Activated naive CD8-positive, alpha-beta T cell treated with anti-CD3 and anti-CD28 coated beads for 36 hours (primary cell): ENCODE measurements at places on chromosomes 5 and 9. TPM values are rescaled to one million over a fixed set of nuclear protein-coding genes. Genes with fewer than 3 reads are reported as not detected.
A peak's percentile ranks its signal among the peaks of the same experiment; 100 is the strongest.

- peaks cover 15% of the 10 kb centered on the region for H3K36me3 ChIP-seq
- peak overlapping the region; percentile 96 for H3K27ac ChIP-seq
- no peaks in the 10 kb centered on the region for H3K27me3 ChIP-seq
Measured at GRCh38 chr5:80191397-80191796, 64.5 kb downstream of the SERINC5 start.

- DNase-seq, result no peak
- H3K27me3 ChIP-seq, result peaks cover 8% of the 10 kb centered on the region
- H3K27ac ChIP-seq, result no peak overlapping the region
- no peak overlapping the region for H3K4me3 ChIP-seq
Measured at GRCh38 chr5:173477345-173478040, 139.0 kb downstream of the BOD1 start.

GRCh38 chr9:73813546-73813945, 661.9 kb downstream of the ANXA1 start:
- no peaks in the 10 kb centered on the region for H3K4me1 ChIP-seq
- H3K27me3 ChIP-seq, result no peaks in the 10 kb centered on the region
- H3K4me3 ChIP-seq, result no peak overlapping the region

DNA sequence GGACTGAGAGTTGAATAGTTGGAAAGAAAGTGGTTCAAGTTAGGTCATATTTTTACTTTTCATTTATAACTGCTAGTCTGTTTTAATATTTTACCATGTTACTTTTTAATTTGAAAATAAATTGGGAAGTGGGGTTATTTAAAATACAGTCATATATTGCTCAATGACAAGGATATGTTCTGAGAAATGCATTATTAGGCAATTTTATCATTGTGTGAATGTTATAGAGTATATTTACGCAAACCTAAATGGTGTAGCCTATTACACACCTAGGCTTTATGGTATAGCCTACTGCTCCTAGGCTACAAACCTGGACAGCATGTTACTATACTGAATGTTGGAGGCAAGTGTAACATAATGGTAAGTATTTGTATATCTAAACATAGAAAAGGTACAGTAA, 5.2 kb downstream of the CCDC152 start:
- H3K4me3 ChIP-seq, result no peak overlapping the region
- H3K27ac ChIP-seq, result no peak overlapping the region
- peaks cover 3% of the 10 kb centered on the region for H3K27me3 ChIP-seq

Gene ORM2
- total RNA-seq, result not detected

- no peaks in the 10 kb centered on the region for H3K27me3 ChIP-seq
- no peaks in the 10 kb centered on the region for H3K36me3 ChIP-seq
- no peak for DNase-seq
- H3K4me3 ChIP-seq, result no peak overlapping the region
- no peak overlapping the region for H3K27ac ChIP-seq
- no peaks in the 10 kb centered on the region for H3K4me1 ChIP-seq
Measured at GRCh38 chr5:125485771-125486170, 739.3 kb upstream of the ZNF608 start.

Gene GOLGA1
- 14.3 TPM for total RNA-seq

Gene THOC3
- total RNA-seq, result 72.2 TPM

DNA sequence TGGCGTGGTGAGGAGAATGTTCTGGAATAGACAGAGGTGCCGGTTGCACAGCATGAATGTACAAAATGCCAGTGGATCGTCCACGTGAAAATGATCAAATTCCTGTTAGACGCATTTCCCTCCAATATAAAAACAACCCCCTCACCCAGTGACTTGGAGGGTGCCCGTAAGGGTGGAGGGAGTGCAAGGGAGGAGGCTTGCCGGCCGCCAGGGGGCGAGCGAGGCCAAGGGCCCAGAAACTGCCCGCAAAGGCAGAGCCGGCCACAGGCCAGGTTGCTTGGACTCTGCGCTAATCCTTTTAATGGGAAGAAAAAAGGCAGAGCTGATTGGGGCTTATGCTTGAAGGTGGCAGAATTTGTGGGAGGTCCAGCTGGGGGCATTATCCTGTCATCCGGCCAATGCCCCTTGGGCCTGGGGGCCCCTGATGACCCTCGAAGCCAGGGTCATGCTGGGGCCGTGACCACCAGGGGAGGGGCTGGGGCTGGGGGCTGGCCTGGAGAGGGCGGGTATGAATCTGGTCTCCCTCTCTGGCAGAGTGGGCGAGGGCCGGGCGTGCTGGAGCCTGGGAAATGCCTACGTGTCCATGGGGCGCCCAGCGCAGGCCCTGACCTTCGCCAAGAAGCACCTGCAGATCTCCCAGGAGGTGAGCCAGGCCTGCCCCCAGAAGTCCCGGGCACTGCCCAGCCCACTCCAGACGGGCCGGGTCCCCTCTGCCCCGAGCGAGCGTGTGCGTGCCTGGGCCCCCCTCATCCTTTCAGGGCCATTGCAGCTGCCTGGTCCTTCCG, 12.0 kb downstream of the GPSM1 start:
- H3K4me1 ChIP-seq, result no peaks in the 10 kb centered on the region
- H3K27ac ChIP-seq, result no peak overlapping the region
- no peaks in the 10 kb centered on the region for H3K36me3 ChIP-seq

GRCh38 chr9:121217609-121218292, 16.1 kb upstream of the RAB14 start:
- H3K27ac ChIP-seq, result no peak overlapping the region
- DNase-seq, result no peak
- H3K4me3 ChIP-seq, result no peak overlapping the region
- H3K27me3 ChIP-seq, result no peaks in the 10 kb centered on the region
- peaks cover 3% of the 10 kb centered on the region for H3K36me3 ChIP-seq

Gene NTRK2
- not detected for total RNA-seq

Gene CTXN3
- not detected for total RNA-seq

Gene NPDC1
- total RNA-seq, result 13.2 TPM

DNA sequence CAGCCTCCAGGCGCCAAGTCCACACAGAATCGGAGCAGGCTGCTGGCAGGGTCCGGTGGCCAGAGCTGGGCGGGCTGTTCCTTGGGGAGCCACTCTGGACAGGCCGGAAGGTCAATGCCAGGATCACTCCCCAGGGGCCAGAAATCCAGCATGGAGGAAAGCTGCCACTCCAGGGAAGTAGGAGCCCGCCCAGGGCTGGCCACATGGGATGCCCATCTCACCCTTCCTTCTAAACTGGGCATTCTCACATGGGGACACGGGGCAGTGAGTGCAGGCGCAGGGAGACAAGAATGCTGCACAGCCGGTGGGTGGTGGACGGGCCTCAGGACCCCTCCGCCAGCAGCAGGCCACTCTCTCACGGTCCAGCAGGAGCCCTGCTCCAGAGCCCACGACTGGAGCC, 58.2 kb downstream of the ADAMTS2 start:
- no peaks in the 10 kb centered on the region for H3K27me3 ChIP-seq
- no peak overlapping the region for H3K27ac ChIP-seq
- H3K4me3 ChIP-seq, result no peak overlapping the region
- DNase-seq, result no peak

Gene FOXD4L5
- total RNA-seq, result 0.10 TPM

DNA sequence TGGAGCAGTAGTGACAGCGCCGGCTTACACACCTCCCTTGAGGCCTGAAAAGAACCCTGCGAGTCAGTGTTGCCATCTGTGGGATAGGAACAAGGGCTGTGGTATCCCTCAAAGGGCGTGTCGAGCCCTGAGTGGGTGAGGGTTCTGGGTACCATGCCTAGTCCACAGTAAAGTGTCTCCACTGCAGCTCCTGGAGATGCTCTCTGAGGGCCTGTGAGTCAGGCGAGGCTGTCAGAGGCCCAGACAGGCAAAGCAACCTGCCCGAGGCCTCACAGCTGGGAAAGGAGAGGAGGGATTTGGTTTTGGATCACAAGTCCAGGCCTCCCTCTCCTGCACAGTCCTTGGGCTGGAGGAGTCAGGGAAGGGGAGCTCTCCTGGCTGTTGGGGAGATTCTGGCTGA, 6.1 kb downstream of the PRRX2 start:
- H3K27ac ChIP-seq, result no peak overlapping the region
- H3K27me3 ChIP-seq, result peaks cover 26% of the 10 kb centered on the region
- peak; percentile 31 for DNase-seq
- no peaks in the 10 kb centered on the region for H3K4me1 ChIP-seq
- H3K4me3 ChIP-seq, result no peak overlapping the region
- no peaks in the 10 kb centered on the region for H3K36me3 ChIP-seq

GRCh38 chr5:92890841-92891244, 690.2 kb downstream of the NR2F1-AS1 start:
- no peak overlapping the region for H3K27ac ChIP-seq
- no peaks in the 10 kb centered on the region for H3K4me1 ChIP-seq
- no peak for DNase-seq

Gene CD14
- 0.58 TPM for total RNA-seq

DNA sequence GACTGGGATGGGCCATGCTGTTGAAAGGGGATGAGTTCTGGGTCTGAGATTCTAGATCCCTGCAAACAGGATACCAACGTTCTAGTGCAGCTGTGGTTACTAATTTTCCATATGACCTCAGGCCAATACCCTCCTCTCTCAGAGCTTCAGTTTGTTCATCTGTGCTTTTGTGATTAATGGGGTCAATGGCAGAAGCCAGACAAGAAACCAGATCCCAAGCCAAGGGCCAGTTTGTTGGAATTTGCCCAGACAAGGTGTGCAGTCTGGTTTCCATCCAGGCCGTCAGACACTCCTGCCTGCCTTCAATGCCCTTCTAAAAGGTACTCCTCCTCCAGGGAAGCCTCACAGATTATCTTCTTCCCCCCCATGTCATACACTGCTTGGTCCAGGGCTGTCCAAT, 11.4 kb downstream of the MYORG start:
- no peaks in the 10 kb centered on the region for H3K27me3 ChIP-seq
- no peak for DNase-seq
- peaks cover 12% of the 10 kb centered on the region for H3K4me1 ChIP-seq

GRCh38 chr5:3354606-3355005, 241.0 kb upstream of the IRX1 start:
- no peaks in the 10 kb centered on the region for H3K4me1 ChIP-seq
- no peak overlapping the region for H3K4me3 ChIP-seq
- no peak for DNase-seq
- H3K27ac ChIP-seq, result no peak overlapping the region
- peaks cover 5% of the 10 kb centered on the region for H3K27me3 ChIP-seq

GRCh38 chr5:61647672-61648071, 315.6 kb downstream of the ZSWIM6 start:
- H3K27me3 ChIP-seq, result peaks cover 3% of the 10 kb centered on the region
- H3K4me1 ChIP-seq, result no peaks in the 10 kb centered on the region
- DNase-seq, result no peak
- no peaks in the 10 kb centered on the region for H3K36me3 ChIP-seq
- no peak overlapping the region for H3K4me3 ChIP-seq
- no peak overlapping the region for H3K27ac ChIP-seq

- H3K27me3 ChIP-seq, result peaks cover 76% of the 10 kb centered on the region
- no peak overlapping the region for H3K4me3 ChIP-seq
- H3K4me1 ChIP-seq, result peaks cover 6% of the 10 kb centered on the region
- DNase-seq, result no peak
- no peak overlapping the region for H3K27ac ChIP-seq
Measured at GRCh38 chr5:159971038-159971437, 37.9 kb upstream of the TTC1 start.

DNA sequence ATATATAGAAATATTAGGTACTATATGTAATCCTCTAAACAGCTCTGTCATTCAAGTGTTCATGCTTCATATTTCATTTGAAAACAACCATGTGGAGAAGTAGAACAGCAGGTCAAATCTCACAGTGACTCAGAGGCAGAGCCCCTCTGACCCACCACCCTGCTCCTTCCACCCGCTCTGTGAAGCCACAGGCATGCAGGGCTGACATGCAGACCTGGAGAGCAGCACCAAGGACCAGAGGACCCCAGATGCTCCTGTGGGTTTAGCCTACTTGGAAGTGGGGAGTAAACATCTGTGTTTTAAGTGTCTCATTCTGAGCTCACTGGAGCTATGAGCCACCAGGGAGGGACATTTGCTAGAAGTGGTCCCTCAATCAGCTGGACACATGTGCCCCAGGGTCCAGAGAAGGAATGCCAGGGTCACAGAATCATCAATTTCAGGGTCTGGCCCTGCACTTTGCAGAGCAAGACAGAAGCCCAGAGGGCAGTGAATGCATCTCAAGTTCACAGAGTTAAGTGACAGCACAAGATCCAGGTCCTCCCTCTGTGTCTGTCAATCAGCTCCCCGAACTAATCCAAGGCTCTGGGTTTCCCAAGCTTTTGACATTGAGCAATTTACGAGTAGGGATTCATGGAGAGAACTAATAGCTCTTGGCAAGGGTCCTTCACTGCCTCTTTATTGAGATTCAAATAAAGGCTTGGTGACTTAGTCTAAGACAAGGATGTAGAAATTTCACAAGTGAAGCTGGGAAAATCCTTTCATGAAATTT, 441.1 kb downstream of the SEMA5A start:
- H3K27ac ChIP-seq, result no peak overlapping the region
- no peaks in the 10 kb centered on the region for H3K4me1 ChIP-seq
- no peak for DNase-seq
- no peaks in the 10 kb centered on the region for H3K27me3 ChIP-seq

Gene SIGMAR1
- 113 TPM for total RNA-seq

DNA sequence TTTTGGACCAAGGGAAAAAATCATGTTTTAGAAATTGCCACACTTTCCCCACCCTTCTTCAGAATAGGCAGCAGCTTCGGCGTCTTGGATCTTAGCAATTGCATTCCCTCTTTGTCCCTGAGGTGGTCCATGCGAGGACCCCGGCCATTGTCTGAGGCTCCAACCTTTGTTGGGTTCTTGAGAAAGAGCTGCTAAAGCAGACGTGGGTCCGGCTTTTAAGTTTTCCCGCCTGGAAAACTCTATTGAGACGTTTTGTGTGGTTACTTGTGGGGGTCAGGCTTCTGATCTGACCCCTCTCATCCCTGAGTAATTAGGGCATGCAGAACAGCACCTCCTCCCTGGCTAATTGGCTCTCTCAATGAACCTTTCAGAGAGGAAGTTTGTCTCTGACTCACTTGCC, 509.6 kb upstream of the TNC start:
- no peaks in the 10 kb centered on the region for H3K27me3 ChIP-seq
- DNase-seq, result no peak
- H3K4me1 ChIP-seq, result no peaks in the 10 kb centered on the region

DNA sequence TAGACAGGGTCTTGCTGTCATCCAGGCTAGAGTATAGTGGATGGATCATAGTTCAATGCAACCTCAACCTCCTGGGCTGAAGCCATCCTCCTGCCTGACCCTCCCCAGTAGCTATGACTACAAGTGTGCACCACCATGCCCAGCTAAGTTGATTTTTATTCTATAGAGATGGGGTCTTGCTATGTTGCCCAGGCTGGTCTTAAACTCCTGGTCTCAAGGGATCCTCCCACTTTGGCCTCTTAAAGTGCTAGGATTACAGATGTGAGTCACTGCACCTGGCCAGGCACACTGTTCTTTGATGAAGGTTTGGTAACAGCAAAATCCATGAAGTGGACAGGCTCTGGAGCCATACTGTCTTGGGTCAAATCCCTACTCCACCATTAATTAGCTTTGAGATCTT, 6.5 kb upstream of the GFRA3 start:
- peaks cover 11% of the 10 kb centered on the region for H3K27me3 ChIP-seq
- no peaks in the 10 kb centered on the region for H3K36me3 ChIP-seq
- H3K4me1 ChIP-seq, result peaks cover 3% of the 10 kb centered on the region
- no peak overlapping the region for H3K4me3 ChIP-seq
- DNase-seq, result no peak

- H3K4me1 ChIP-seq, result peaks cover 60% of the 10 kb centered on the region
- DNase-seq, result no peak
- peak overlapping the region; percentile 96 for H3K27ac ChIP-seq
- H3K36me3 ChIP-seq, result peaks cover 77% of the 10 kb centered on the region
- H3K27me3 ChIP-seq, result peaks cover 7% of the 10 kb centered on the region
Measured at GRCh38 chr5:132486318-132487094, 4.1 kb downstream of the IRF1 start.

- no peak overlapping the region for H3K4me3 ChIP-seq
- H3K27ac ChIP-seq, result no peak overlapping the region
- H3K36me3 ChIP-seq, result peaks cover 83% of the 10 kb centered on the region
- H3K4me1 ChIP-seq, result peaks cover 28% of the 10 kb centered on the region
- no peak for DNase-seq
- H3K27me3 ChIP-seq, result no peaks in the 10 kb centered on the region
Measured at GRCh38 chr9:2761424-2761823, 44.1 kb downstream of the KCNV2 start.

Gene ARL10
- total RNA-seq, result 12.1 TPM

Gene MEIKIN
- not detected for total RNA-seq
